ENCODE measurements at places on chromosomes 4 and X.
A peak's percentile ranks its signal among the peaks of the same experiment; 100 is the strongest.

DNA sequence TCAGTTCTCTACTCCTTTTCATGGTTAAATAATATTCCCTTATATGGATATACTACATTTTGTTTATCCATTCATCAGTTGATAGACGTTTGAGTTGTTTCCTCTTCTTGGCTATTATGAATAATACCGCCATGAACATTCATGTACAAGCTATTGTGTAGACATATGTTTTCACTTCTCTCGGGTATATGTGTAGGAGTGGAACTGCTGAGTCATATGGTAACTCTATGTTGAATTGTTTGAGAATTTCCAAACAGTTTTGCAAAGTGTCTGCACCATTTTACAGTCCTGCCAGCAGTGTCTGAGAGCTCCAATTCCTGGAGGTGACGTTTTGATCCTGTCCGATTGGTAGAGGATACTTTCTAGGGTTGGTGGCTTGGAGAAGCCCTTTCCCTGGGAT lies 23.6 kb downstream of the PLAC1 start:
- H3K4me3 ChIP-seq: no peak overlapping the region
- H3K4me1 ChIP-seq: no peaks in the 10 kb centered on the region
- H3K27me3 ChIP-seq: no peaks in the 10 kb centered on the region
- H3K27ac ChIP-seq: no peak overlapping the region
- no peaks in the 10 kb centered on the region for H3K36me3 ChIP-seq
- no peak for DNase-seq

- DNase-seq: no peak
- no peak overlapping the region for H3K4me3 ChIP-seq
- no peak overlapping the region for H3K27ac ChIP-seq
- peaks cover 25% of the 10 kb centered on the region for H3K4me1 ChIP-seq
- no peaks in the 10 kb centered on the region for H3K27me3 ChIP-seq
Measured at GRCh38 chr4:67926485-67926884, 36.8 kb downstream of the TMPRSS11A start.

GRCh38 chr4:112234952-112235609 lies 3.5 kb downstream of the AP1AR start:
- H3K27ac ChIP-seq: no peak overlapping the region
- peaks cover 13% of the 10 kb centered on the region for H3K4me1 ChIP-seq
- H3K36me3 ChIP-seq: no peaks in the 10 kb centered on the region
- no peaks in the 10 kb centered on the region for H3K27me3 ChIP-seq
- H3K4me3 ChIP-seq: no peak overlapping the region

GRCh38 chr4:112023402-112023950 lies 121.8 kb upstream of the FAM241A start:
- no peak overlapping the region for H3K4me3 ChIP-seq
- no peak overlapping the region for H3K27ac ChIP-seq
- H3K4me1 ChIP-seq: no peaks in the 10 kb centered on the region
- no peaks in the 10 kb centered on the region for H3K27me3 ChIP-seq

DNA sequence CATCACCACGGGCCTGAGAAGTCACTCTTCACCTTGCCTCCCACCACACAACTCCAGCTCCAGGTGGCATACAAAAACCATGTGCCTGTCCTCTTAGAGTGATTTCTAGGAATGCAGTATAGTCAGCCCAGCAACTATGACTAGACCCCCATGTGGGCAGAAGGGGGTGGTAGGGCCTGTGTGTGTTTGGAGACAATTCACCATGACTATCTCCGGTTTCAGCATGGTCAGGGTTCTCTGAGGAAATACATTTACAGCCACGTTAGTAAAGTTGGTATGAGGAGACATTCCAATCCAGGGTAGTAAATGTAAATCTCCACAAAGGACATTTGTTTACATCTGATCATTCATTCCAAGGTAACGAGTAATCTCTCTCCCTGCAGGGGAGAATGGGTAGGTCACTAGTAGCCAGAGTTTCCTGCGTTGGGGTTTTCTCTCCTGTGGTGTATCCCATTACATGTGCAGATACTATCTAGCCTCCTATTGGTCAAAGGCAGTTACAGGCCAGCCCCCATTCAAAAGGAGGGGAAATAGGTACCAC lies 4.2 kb upstream of the MTMR1 start:
- no peaks in the 10 kb centered on the region for H3K36me3 ChIP-seq
- peak overlapping the region; percentile 97 for H3K27ac ChIP-seq
- H3K4me3 ChIP-seq: no peak overlapping the region
- H3K4me1 ChIP-seq: peaks cover 16% of the 10 kb centered on the region
- DNase-seq: peak; percentile 58

GRCh38 chrX:17025621-17026302 lies 79.3 kb downstream of the REPS2 start:
- H3K36me3 ChIP-seq: no peaks in the 10 kb centered on the region
- H3K4me1 ChIP-seq: no peaks in the 10 kb centered on the region
- no peak overlapping the region for H3K4me3 ChIP-seq
- no peaks in the 10 kb centered on the region for H3K27me3 ChIP-seq
- no peak for DNase-seq

GRCh38 chr4:100174985-100175383 lies 15.3 kb downstream of the DDIT4L start:
- H3K4me3 ChIP-seq: no peak overlapping the region
- no peaks in the 10 kb centered on the region for H3K27me3 ChIP-seq
- H3K4me1 ChIP-seq: no peaks in the 10 kb centered on the region
- H3K36me3 ChIP-seq: no peaks in the 10 kb centered on the region

- peaks cover 11% of the 10 kb centered on the region for H3K4me1 ChIP-seq
- H3K4me3 ChIP-seq: no peak overlapping the region
- H3K27ac ChIP-seq: no peak overlapping the region
- no peak for DNase-seq
Measured at GRCh38 chr4:14184767-14185166, 557.2 kb upstream of the BOD1L1 start.

GRCh38 chr4:122636697-122637096 lies 15.8 kb upstream of the IL21 start:
- no peaks in the 10 kb centered on the region for H3K36me3 ChIP-seq
- peaks cover 7% of the 10 kb centered on the region for H3K4me1 ChIP-seq
- H3K27me3 ChIP-seq: no peaks in the 10 kb centered on the region
- DNase-seq: no peak
- no peak overlapping the region for H3K4me3 ChIP-seq

DNA sequence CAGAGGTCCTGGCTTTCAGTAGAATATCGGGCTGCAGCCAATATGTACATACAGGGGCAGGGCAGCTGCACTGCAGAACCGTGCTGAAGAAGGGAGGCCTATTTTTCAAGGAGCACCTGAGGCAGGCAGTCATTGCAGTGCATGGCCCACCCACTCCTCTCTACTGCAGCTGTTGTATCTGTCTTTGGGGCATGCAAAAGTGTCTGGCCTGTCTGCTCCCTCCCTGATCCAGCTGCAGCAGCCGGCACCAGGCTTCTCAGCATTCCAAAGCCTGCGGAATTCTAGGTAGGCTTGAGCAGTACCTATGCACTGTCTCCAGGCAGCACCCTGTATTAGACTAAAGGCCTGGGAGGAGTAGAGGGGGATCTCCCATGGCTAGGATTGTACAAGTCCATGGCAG lies 415.2 kb upstream of the MAGEB16 start:
- DNase-seq: no peak
- H3K4me3 ChIP-seq: no peak overlapping the region
- no peaks in the 10 kb centered on the region for H3K36me3 ChIP-seq
- no peak overlapping the region for H3K27ac ChIP-seq
- H3K4me1 ChIP-seq: no peaks in the 10 kb centered on the region
- no peaks in the 10 kb centered on the region for H3K27me3 ChIP-seq
